ENCODE measurements at places on chromosomes 3 and 15. TPM values are rescaled to one million over a fixed set of nuclear protein-coding genes. Genes with fewer than 3 reads are reported as not detected.

RETNLB gene
- not detected for total RNA-seq

KLHL40 gene
- not detected for total RNA-seq

SYNPR gene
- not detected for total RNA-seq

DYNLT2B gene
- 11.8 TPM for total RNA-seq

LEKR1 gene
- total RNA-seq: 0.14 TPM

DCLK3 gene
- total RNA-seq: not detected

Measured in activated CD4-positive, alpha-beta T cell treated with anti-CD3 and anti-CD28 coated beads, Interleukin-2, amount 10 ng/mL, durations not matched to agents 24 days and 14 days (primary cell).